Activated CD8-positive, alpha-beta memory T cell treated with anti-CD3 and anti-CD28 coated beads, Interleukin-2, amount 50 U/mL, for 4 hours (primary cell): ENCODE measurements at places on chromosomes 6 and 20.

- no peak for DNase-seq
Measured at GRCh38 chr6:14231071-14231483, 113.5 kb downstream of the CD83 start.

DNA sequence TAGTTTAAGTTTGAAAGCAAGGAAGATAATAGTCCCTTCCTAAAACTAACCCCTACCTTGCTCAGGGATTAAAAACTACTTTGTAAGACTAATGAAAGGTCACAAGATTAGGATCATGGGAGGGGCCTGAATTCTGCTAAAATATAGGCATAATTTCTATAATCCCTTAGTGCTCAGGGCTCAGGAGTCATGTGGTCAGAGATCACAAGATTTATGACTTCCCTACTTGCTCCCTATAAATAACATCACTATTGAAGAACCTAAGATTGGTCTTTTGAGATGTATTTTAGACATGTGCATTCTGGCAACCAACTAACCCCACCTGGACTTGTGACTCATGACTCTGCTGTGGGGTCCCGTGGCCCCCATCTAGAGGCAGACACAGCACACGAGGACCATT, 81.1 kb downstream of the STMND1 start:
- DNase-seq: no peak

DNA sequence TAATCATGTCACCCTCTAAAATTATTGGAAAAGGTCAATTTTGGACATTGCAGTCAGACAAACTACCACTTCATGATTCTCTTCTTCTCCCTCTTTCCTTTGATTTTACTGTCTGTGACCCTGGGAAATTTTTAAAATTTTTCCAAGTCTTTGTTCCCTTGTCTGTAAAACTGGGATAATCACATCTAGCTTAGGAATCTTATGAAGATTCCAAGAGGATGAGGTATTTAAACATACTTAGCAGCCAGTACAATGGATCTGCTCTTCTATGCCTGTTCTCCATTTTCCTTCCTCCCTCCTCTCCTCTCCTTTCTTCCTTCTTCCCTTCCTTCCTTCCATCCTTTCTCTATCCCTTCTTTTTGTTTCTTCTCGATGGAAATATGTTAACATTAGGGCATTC, 651.6 kb upstream of the MARCKS start:
- no peak for DNase-seq

DNA sequence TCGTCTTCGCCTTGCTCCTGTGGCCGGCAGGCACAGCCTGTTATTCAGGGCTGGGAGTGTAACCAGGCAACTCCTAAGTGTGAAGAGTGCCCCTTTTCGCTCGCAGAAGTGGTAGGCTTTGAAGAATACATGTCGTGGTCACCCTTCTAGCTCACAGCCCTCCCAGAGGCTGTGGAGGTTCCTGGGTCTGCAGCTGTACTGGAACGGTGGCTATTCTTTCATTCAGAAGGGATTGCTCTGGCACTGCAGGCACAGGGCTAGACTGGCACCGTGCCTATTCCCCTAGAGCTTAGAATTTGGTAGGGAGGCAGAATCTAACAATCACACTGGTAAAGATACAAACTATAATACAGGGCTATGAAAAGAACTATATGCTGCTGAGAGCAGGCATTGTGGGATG, 1.1 kb upstream of the SRSF12 start:
- no peak for DNase-seq

DNA sequence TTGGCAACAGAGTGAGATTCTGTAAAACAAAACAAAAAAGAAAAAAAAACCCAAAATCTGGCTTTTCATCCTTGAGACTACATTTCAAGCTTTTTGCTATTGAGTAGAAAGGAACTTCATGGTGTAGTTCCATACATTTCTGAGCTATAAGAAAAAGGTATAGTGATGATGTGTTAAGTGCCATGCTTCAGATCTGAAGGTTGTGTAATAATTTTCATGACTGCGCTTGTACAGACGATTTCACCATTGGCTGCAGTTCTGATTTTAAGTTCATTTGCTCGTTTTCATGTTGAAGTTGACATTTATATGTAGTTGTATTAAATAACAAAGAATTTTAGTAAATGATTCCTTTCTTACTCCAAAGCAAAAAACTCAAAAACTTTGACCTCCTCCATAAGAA, 247.6 kb downstream of the ARID1B start:
- no peak for DNase-seq

GRCh38 chr6:156691018-156691417, 86.2 kb upstream of the ARID1B start:
- DNase-seq: no peak

DNA sequence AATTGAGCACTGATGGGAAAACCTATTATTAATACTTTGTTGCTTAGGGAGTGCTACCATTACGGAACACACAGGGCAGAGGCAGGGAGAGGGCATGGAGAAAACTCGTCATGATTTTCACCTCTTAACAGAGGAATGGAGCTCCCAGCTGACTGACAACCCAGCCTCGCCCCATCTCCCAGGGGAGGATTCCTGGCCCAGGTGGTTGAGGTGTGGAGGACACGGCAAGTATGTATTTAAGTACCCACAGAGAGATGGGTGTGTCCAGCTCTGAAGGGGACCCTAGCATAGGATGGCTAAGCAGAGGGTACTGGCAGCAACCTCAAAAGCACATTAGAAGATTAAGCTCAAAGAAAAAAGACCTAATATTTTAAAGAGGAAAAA, 261.9 kb upstream of the MOCS1 start:
- no peak for DNase-seq

GRCh38 chr20:34110745-34111641, 1.1 kb downstream of the EIF2S2 start:
- DNase-seq: no peak

DNA sequence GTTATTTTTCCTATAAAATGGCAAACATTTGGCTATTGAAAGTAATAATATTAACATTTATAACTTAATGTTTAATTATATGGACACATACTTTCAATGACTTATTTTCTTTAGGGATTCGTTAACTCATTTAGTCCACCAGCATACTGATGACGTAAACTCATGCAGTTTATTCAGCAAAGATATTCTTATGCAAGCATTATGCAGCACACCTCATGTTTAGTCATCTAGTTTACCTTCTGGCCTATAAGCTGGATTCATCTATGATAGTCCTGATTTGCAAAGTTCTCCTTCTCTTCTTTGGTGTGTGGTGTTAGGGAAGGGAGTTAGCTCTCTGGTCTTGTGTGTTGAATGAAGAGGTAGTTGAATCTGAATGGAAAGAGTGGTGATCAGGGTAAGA, 60.0 kb downstream of the OR2J2 start:
- no peak for DNase-seq
